ENCODE measurements at places on chromosomes 6 and 20. TPM values are rescaled to one million over a fixed set of nuclear protein-coding genes. Genes with fewer than 3 reads are reported as not detected.

The TMEM200A gene
- total RNA-seq, result 8.1 TPM

The APOBEC2 gene
- not detected for total RNA-seq

The SCRT2 gene
- not detected for total RNA-seq

The GSTA3 gene
- total RNA-seq, result not detected

The SIGLEC1 gene
- total RNA-seq, result 12.2 TPM

The ACSS2 gene
- total RNA-seq, result 302 TPM

The MEI4 gene
- total RNA-seq, result not detected

The LY6G6F gene
- not detected for total RNA-seq

The FYN gene
- total RNA-seq, result 15.0 TPM

The GGTLC1 gene
- not detected for total RNA-seq

The PEX7 gene
- 10.7 TPM for total RNA-seq

The LINC00237 gene
- total RNA-seq, result not detected

The GPR6 gene
- not detected for total RNA-seq

- DNase-seq, result no peak
These were observed 15.8 kb downstream of the SPTLC3 start for GRCh38 chr20:13024596-13024995.

DNA sequence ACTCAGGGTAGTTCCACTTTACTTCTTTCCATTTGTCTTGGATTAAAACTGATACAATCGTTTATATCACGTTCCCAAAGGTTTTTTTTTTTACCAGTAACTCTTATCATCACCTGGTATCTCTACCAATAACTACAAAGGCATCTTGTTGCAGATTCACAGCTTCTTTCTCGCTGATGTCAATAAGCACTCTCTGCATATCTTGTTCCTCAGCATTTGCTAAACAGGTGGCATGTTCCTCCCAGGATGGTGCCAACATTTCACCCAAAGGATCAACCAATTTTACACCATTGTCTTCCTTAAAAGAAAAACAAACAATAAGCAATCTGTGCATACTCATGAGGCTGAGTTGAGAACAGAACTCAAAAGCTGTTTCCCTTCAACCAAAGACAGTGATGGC lies 4.6 kb downstream of the PGM3 start:
- no peak for DNase-seq

- DNase-seq, result peak; percentile 53
These were observed 113.1 kb downstream of the ADAT2 start for GRCh38 chr6:143337201-143337949.

GRCh38 chr6:92495242-92495641 lies 924.1 kb downstream of the EPHA7 start:
- no peak for DNase-seq

DNA sequence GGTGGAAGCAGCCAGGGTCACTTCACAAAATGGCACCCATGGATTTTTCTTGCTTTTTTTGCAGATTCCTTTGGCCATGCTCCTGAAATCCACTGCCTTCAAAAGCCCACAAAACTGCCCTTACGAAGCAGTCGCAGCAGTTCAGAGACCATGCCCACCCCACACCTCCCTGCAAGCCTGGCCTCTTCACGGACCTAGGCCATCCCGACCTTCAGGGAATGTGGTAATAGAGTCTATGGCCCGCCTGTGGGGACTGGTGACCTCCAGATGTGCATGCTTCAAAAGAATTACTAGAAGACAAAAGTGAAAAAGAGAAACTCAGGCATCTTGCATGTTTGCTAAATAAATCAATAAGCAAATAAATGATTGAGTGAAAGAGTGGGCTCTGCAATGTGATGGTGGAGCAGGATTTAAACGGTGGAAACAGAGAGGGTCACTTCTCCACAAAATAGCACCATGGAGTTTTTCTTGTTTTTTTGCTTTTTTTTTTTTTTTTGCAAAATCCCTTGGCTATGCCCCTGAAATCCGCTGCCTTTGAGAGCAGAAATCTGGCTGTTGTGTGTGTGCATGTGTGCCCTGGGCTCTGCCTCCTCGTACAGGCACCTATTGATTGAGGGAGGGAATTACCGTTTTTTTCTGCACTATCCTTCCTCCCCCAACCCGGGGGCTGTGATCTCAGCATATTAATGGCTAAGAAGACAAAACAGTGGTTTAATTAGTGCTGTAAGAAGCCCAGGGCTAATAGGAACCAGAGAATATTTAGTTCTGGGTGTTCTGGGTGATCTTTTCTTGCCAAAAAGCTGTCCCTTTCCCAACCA lies 107.4 kb downstream of the PXDC1 start:
- no peak for DNase-seq

GRCh38 chr6:101001012-101001411 lies 119.9 kb upstream of the ASCC3 start:
- DNase-seq, result no peak

GRCh38 chr20:49214571-49214970 lies 4.6 kb upstream of the DDX27 start:
- no peak for DNase-seq

DNA sequence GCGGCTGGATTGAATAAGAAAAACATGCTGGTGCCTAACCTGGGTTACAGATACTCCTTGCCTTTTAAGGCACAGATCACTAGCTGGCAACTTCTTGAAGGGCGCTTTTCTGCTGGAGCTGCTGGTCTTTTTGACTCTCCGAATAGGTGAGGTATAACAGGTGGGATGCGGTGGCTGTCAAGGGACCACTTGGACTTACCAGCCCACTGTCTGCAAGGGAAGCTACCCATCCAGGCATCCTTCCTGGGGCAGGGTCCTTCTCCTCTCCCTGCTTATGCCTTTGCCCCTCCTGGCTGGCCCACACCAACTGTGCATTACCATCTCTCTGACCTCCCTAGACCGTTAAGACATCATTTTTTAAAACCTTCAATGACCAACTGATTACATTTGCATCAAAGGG lies 57.4 kb downstream of the NPEPL1 start:
- DNase-seq, result no peak

DNA sequence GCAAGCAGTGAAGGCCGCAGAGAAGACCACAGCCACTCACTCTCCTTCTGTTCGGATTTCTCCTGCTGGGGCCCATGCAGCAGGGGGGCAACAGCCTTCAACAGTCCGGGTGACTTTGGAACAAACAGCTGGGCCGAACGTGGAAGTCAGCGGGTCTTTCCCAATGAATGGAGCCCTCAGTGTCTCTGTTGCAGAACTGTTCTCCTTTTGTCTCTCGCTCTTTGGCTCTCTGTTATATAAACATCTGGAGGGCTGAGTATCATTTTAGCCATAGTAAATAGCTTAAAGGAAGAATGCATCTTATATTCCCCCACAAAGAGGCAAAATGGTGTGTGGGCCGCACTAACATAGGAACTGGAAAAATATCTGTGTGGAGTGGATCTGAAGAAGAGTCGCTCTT lies 136.7 kb upstream of the RALGAPA2 start:
- DNase-seq, result no peak

GRCh38 chr20:54566031-54566688 lies 90.8 kb downstream of the DOK5 start:
- no peak for DNase-seq

DNA sequence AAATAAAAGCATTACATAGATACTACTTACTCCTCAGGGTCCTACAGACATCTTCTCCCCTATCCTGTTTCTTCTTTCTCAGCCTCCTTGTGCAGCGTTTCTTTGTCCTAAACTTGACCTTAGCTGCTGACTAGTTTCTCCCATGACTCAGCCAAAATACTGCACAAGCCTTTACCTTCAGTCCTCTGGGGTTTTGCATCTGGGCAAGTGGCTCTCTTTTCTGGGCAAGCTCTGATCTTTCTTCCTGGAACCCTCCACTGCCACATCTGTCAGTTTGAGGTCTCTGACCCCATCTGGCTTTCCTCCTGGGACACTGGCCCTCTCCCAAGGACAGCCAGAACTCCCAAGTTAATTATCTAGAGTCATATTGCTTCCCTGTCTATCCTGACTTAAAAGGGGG lies 838.4 kb downstream of the DHX35 start:
- DNase-seq, result no peak

DNA sequence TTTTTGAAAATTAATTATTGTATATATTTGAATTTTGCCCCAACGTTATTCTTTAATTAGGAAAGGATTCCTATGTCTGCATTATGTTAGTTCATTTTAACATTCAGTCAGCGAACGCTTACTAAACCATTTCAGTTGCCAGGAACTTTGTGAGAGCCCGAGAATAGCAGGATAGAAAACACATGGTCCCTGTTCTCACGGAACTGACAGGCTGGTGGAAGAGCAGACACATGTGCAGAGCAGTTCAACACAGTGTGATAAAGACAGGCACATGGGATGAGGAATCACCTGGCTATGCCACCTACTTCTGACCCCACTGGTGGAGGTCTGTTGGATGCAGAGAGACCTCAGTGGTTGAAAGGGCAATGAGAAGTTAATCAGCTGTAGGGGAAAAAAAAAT lies 367.2 kb downstream of the EPM2A start:
- no peak for DNase-seq

GRCh38 chr6:107292715-107293271 lies 166.6 kb downstream of the PDSS2 start:
- DNase-seq, result no peak

DNA sequence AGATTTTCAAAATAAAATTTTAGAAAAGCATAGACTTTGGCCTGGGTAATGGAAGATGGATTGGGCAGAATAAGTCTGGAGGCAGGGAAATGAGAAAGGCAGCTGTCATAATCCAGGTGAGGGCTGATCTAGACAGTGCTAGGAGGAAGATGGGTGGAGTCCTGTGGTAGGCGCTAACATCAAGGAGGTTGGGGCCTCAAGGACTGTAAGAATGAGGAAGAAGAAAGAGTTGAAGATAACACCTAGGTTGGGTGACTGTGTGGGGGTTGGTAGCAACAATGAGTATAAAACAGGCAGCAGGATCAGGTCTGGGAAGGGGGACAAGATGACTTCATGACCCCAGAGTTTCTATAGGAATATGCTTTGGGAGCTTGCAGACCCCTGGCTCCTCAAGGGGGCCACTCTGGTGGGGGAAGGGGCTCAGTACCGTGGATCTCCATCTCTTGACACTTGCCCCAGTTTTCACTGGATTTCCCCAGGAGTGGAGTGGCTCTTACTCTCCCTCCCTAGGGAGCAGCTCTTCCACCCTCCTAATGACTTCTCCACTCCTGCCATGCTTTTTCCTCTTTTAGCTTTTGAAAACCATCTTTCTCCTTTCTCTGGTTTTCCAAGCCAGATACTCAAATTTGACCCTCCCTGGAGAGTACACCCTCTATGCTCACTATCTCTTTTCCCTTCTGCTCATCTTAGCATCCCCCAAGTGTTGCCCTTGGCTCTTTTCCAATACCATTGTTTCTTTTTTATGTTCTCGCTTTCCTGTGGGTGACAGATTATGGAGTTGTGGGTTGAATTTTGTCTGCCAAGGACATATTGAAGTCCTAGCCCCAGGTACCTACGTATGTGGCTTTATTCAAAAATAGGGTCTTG lies 14.8 kb downstream of the TRIM31 start:
- no peak for DNase-seq

GRCh38 chr6:107822176-107823046 lies 1.7 kb downstream of the SCML4 start:
- DNase-seq, result no peak

GRCh38 chr6:108944071-108944470 lies 95.8 kb downstream of the ARMC2 start:
- no peak for DNase-seq

GRCh38 chr6:29829766-29830165 lies 2.1 kb downstream of the HLA-G start:
- no peak for DNase-seq

GRCh38 chr20:58069796-58070663 lies 158.4 kb downstream of the ANKRD60 start:
- DNase-seq, result no peak

GRCh38 chr6:95841560-95841959 lies 174.2 kb upstream of the FUT9 start:
- no peak for DNase-seq

DNA sequence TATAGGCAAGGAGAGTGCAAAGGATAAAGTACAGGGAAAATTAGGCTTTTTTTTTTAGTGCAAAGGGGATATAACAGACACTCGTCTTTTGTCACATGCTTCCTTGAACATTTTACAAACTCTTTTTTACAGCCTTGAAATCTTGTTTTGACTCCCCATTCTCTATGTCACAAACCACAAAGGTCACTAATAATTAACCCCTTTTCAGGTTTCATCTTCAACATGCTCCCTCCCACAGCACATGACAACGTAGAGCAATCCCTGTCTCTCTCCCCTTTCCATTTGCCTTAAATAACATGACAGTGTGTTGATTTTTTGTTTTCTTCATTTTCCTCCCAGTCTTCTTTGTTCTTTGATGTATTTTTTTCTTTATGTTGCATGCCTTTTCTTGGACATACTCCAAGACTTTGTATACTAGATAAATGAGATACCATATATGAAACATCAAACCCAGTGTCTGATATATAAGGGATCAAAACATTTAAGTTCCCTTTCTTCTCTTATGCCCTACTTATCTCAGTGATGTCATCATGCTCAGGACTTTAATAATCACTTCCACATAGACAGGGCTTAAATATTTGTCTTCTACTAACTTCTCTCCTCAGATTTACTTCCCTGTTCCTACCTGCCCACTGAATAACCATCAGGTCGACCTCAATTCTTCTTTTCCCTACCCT lies 378.7 kb upstream of the HSF2 start:
- DNase-seq, result no peak

DNA sequence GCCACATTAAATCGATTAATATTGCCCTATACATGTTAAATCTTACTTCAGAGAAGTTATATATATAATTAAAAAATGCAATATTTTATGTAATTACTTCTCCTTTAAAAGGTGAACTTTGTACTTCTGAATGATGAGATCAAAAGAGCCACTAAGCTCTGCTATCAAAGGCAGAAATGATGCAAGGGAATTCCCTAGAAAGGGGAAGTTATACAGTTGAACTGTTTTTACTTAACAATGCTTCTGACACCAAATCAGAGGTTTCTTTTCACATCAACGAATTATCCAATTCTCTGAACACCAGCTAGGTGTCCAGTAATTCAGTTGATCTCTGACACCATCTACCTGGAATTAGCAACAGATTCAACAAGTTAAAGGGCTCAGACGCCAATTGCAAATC lies 319.9 kb upstream of the TSHZ2 start:
- DNase-seq, result no peak

- DNase-seq, result no peak
These were observed 229.0 kb downstream of the FOXC1 start for GRCh38 chr6:1838604-1839213.

- no peak for DNase-seq
These were observed 140.3 kb downstream of the DLL1 start for GRCh38 chr6:170150590-170150945.

DNA sequence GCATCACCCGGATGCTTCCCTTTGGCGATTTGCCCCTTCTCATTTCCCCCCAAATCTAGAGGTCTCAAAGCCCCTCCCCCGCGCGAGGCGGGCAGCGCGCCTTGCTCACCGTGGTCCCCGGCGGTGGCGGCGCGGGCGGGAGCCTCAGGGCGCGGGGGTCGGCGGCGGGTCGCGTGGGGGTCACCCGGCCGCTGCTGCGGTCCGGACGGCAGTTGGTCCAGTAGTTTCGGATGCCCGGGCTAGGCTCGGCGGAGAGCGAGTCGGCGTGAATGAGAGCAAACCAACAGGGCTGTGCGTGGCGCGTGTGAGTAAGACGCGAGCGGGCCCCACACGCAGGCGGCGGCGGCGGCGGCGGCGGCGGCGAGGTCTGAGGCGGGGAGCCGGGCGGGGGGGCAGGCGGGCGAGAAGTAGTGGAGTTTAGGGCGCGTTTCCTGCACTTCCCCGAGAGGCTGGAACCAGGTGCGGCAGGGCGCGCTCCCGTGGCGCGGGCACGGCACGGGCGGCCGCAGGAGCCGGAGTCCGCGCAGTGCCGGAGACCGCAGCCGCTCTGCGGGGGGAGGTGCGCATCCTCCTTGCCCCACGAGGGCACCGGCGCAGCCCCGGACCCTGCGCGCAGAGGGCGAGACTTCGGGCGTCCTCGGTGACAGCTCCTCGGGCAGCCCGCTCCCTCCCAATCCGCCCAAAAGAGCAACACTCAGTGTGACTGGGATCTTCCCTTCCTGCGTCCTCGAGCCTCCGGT lies 567 bp downstream of the HS3ST5 start:
- peak; percentile 51 for DNase-seq
